ENCODE measurements at places on chromosomes 1 and 21. TPM values are rescaled to one million over a fixed set of nuclear protein-coding genes. Genes with fewer than 3 reads are reported as not detected.
A peak's percentile ranks its signal among the peaks of the same experiment; 100 is the strongest.

The TSPAN1 gene
- 5.5 TPM for polyA plus RNA-seq

The DNM3 gene
- polyA plus RNA-seq: 0.44 TPM

DNA sequence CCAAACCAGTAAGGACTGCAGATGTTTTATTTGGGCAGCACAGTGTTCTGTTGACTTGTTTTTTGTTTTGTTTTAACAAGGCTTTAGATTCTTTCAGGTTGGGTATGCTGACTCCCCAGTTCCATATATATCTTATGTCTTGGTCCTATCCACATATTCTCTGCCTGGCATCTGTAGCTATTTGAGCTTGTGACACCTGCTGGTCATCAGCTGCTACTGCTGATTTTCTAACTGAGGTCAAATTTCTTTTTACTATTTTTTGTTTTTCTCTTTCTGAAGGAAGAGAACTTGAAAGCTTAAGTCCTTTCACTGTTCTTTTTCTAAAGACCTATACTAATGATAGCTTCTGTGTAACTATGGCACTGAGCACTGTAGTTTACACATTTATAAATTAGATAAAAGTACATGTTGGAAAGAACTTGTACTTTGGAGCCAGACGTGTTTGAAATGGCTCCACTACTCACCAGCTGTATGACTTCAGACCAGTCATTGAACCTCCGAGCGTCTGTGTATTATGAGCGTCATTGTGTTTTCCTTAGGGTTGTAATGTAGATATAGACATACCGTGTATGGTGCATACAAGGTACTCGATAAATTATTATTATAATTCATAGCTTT lies 109.4 kb downstream of the NRDC start:
- H3K4me3 ChIP-seq: no peak overlapping the region
- no peaks in the 10 kb centered on the region for H3K4me1 ChIP-seq
- H3K27me3 ChIP-seq: no peaks in the 10 kb centered on the region
- H3K27ac ChIP-seq: peak overlapping the region; percentile 18

DNA sequence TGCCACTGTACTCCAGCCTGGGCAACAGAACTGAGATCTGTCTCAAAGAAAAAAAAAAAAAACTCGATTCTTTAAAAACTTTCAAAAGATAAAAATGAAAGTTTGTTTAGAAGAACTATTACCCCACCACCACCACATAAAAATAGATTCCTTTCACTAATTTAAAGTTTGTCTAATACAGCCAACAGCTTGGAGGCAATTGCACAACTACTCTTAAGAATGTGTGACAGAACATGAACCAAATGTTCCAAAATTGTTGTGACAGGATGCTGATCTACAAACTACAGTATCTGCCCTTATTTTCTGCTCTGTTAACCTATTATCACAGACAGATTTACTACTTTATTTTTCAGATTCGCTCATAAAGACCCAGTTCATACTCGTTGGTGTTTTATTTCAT lies 5.5 kb upstream of the TGFBR3 start:
- no peak overlapping the region for H3K4me3 ChIP-seq
- H3K4me1 ChIP-seq: peaks cover 11% of the 10 kb centered on the region
- H3K27ac ChIP-seq: no peak overlapping the region
- no peaks in the 10 kb centered on the region for H3K27me3 ChIP-seq
- no peaks in the 10 kb centered on the region for H3K36me3 ChIP-seq
- DNase-seq: no peak

DNA sequence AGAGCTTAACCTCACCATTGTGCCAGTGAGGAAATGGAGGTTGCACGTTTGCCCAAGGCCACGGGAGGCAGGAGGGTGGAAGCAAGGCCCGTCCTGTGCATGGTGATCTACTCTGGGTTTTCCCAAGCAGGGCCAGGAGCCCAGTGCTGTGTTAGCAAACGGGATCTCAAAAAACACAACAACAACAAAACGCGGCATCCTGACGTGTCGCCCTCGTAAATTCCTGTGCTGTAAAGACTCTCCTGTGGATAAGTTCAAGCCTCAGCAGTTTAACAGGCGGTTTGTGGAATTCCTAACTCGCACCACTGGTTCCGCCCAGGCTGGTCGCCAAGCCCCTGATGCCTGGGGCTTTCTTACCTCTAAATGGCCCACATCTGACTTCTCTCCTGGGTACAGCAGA lies 39.1 kb downstream of the TFF3 start:
- H3K36me3 ChIP-seq: peaks cover 48% of the 10 kb centered on the region
- H3K4me1 ChIP-seq: no peaks in the 10 kb centered on the region
- no peak overlapping the region for H3K4me3 ChIP-seq
- no peaks in the 10 kb centered on the region for H3K27me3 ChIP-seq
- no peak for DNase-seq

- H3K4me1 ChIP-seq: no peaks in the 10 kb centered on the region
- no peak overlapping the region for H3K4me3 ChIP-seq
- no peaks in the 10 kb centered on the region for H3K36me3 ChIP-seq
- peak; percentile 45 for DNase-seq
Observed at GRCh38 chr1:14522926-14523241, 75.6 kb upstream of the KAZN start.

DNA sequence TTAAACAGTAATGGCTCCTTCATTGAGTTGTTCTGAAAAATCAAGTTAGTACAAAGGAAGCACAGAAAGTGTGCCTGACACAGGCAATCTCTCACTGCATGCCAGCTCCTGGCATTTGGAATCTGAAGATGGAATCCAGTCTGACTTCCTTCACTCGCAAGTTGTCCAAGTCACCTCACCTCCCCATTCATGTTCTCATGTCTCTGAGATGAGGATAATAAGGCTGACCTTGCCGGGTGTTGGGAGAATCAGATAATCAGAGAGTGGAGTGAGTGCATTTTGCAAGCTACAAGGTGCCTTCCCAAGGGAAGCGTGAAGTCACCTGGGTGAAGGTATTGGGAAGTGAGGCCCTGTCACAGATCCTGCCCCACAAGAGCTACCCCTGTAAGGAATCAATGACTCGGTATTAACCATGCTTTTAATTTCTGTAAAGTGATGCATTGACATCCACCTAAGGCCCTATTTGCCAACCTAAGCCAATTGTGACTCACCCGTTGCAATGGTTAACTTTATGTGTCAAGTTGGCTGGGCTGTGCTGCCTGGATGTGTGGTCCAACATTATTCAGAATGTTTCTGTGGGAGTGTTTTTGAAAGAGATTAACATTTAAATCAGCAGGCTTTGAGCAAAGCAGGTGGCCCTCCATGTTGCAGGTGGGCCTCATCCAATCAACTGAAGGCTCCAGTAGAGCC lies 62.5 kb upstream of the TARBP1 start:
- no peaks in the 10 kb centered on the region for H3K27me3 ChIP-seq
- no peak overlapping the region for H3K4me3 ChIP-seq
- peak overlapping the region; percentile 99 for H3K27ac ChIP-seq
- H3K36me3 ChIP-seq: no peaks in the 10 kb centered on the region

GRCh38 chr1:41452704-41453290 lies 31.7 kb downstream of the EDN2 start:
- DNase-seq: no peak
- H3K27me3 ChIP-seq: no peaks in the 10 kb centered on the region
- H3K36me3 ChIP-seq: no peaks in the 10 kb centered on the region
- H3K4me3 ChIP-seq: no peak overlapping the region
- H3K27ac ChIP-seq: no peak overlapping the region

The TINAGL1 gene
- polyA plus RNA-seq: 354 TPM

The CHIA gene
- 0.10 TPM for polyA plus RNA-seq

Measured in heart left ventricle (tissue), 16 donors.